ENCODE measurements at places on chromosomes 6 and 20.

- DNase-seq = no peak
These were observed 144.8 kb downstream of the PDSS2 start for GRCh38 chr6:107314531-107314939.

DNA sequence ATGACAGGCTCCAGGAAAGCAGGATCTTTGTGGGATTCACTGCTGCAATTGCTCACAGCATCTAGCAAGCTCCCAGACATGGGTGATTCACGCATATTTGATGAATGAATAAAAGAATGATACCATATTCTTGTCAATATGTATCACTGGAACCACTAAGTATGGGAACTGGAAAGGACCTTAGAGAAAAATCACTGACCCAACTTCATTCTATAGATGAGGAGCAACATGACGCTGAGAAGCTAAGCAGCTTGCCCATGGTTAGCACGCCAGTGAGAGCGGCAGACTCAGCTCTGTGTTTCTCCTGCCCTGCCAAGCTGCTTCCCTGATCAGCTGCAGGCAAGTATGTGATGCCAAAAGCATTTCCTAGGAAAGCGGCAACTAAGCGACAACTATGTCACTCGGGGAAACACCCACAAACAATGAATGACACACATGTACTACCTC is 66.8 kb downstream of the PPP1R3G start:
- no peak for DNase-seq

- no peak for DNase-seq
These were observed 134.2 kb upstream of the HDGFL1 start for GRCh38 chr6:22435151-22435550.

DNA sequence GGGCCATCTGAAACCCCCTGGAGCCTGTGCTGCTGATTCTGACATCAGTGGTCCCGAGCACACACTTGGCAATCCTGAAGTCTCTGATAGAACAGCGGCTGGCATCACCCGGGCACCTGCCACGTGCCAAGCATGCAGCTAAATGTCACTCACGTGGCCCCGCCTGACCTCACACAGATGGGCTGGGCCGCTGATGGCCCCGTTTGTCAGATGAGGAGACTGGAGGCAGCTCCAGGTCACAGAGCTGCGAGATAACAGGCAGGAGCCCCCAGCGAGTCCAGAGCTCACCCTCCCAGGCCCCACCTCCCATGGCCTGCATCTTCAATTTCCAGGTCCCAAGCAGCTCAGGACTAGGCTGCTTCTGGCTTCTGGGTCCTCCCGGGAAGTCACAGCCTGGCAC is 67.2 kb downstream of the YTHDF1 start:
- DNase-seq = no peak

DNA sequence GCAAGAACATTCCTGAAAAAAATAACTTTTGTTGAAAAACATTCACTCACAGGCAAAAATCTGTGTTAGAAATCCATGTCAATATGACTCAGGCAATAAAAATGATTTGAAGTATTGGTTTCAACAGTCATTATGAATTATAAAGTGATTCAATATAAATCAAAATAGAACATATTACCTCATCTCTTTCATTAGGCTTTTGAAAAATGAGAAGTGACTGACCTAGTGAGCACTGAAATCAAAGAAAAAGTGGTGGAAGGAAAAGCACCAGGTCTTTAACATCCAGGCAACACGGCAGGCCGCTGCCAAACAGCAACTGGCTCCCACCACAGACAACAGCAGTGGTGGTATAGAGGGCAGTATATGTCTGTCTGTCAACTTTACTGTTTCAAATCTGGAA is 68.9 kb downstream of the MAN1A1 start:
- no peak for DNase-seq

- DNase-seq = no peak
These were observed 187.1 kb upstream of the PHACTR1 start for GRCh38 chr6:12529364-12530019.

DNA sequence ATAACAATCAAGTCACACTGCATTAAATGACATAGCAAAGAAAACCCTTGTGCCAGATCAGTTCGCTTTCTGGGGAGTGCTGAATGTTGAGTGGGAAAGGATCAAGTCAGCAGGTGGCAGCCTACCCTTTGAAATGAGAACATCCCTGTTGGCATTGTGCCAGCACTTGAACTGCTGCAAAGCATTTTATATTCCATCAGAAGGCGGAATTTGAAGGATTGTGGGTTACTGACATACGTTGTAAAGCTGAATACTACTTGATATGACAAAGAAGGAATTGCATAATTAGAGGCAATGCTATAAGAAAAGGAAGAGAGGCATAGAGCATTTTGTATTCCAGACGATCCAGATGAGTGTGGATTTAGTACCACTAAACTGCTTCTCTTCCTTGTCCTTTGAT is 26.5 kb downstream of the BCKDHB start:
- DNase-seq = peak; percentile 81

DNA sequence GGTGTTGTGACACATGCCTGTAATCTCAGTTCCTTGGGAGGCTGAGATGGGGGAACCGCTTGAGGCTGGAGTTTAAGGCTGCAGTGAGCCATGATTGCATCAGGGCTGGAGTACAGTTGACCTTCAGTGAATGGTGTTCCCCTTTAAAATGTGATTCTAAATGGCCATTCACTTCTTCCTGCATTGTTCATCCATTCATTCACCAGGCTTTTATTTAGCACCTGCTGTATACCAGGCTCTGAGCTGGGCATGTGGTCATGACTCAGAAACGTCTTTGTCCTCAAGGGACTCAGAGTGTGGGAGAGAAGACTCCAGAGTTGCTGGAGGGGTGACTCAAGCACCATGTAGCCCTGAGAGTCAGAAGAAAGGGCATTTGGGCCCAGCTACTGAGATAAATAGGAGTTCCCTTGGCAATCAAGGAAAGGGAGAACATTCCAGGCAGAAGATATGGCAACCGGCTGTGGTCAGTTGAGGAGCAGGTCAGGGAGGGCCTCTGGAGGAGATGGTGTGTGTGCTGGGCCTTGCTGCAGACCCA is 101.1 kb downstream of the DLGAP4 start:
- DNase-seq = no peak

DNA sequence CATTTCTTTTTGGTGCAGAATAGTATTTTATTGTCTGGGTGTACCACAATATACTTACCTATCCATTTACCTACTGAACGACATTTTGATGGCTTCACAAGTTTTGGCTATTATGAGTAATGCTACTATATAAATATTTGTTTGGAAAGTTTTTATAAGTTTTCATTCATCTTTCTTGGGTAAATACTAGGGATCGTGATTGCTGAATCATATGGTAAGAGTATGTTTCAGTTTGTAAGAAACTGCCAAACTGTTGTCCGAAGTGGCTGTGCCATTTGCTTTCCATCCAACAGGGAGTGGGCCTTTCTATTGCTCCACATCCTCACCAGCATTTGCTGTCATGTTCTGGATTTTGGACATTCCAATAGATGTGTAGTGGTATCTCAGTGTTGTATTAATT is 104.2 kb downstream of the CDYL start:
- no peak for DNase-seq

- DNase-seq = no peak
These were observed 86.6 kb downstream of the HFE start for GRCh38 chr6:26173836-26174145.

- DNase-seq = no peak
These were observed 1.9 kb downstream of the HLA-DPA1 start for GRCh38 chr6:33071569-33071968.

DNA sequence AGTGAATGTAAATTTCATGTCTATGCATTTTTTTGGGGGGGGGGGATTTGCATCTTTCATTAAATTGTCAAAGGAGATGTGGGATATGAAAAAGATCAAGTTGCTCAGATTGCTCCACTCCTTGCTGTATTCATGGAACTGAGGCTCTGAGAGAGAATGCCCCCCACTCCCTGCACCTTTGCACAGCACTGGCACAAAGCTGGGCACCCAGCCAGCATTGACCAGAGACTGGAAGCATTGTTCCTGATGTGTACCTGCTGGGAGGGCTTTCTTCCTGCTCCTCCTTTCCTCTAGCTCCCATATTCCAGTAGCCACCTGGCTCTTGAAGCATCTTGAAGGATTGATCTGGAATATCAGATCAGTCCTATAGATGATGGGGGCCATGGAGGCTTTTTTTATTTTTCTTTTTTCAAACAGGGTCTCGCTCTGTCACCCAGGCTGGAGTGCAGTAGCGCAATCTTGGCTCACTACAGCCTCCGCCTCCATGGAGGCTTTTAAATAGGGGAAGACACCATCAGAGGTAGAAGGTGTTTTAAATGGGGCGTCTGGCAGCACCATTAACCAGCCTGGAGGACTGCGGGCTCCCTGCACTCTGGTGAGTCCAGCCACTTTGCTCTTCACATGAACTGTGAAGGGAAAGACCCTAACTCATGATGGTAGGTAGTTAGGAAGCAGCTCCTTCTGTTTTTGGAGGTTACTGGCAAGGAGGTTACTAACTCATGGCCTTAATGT is 10.9 kb downstream of the DUSP15 start:
- no peak for DNase-seq

- DNase-seq = no peak
These were observed 19.7 kb downstream of the ETV7 start for GRCh38 chr6:36367743-36368142.

- no peak for DNase-seq
These were observed 365.3 kb downstream of the TENT5A start for GRCh38 chr6:81387163-81387562.

DNA sequence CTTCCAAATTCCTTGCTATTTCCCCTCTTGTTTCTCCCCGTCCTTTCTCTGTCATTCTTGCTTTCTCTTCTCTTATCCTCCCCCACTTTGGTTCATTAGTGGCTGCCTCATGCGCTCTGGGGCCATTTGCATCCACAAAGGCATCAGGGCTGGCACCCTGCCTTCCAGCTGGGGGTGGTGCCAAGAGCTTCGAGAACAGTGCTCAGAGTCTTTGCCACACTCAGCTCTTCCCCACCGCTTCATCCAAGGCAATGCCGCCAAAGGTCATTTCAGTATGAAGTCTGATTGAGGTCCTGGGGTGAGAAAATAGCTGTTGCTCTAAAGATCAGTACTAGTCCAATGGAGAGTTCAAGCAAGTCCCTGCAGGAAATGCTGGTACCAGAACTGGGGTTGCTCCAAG is 22.7 kb downstream of the OLIG3 start:
- no peak for DNase-seq

- no peak for DNase-seq
These were observed 96.2 kb upstream of the VGLL2 start for GRCh38 chr6:117169064-117169665.

DNA sequence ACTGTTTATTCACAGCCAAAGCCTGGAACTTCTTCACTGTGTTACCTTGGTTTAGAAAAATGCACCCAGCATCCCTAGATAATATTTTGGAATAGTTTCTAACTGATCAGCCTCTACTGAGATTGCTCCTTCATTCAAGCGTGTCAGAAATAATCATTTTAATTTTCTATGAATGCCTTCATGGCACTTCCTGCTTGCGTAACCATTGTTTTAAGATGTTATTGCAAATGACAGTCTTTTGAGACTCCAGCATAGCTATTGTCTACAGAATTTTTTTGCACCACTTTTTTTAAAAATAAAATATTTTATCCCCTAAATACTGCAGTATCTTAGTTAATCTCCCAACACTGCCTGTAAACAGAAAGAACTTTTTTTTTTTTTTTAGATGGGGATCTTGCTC is 213.1 kb downstream of the PHACTR1 start:
- no peak for DNase-seq

GRCh38 chr6:145783796-145784195 is 30.8 kb downstream of the FBXO30 start:
- no peak for DNase-seq

GRCh38 chr20:1225263-1225782 is 521 bp upstream of the RAD21L1 start:
- DNase-seq = no peak

- no peak for DNase-seq
These were observed 15.0 kb upstream of the CSE1L start for GRCh38 chr20:49030954-49031619.

DNA sequence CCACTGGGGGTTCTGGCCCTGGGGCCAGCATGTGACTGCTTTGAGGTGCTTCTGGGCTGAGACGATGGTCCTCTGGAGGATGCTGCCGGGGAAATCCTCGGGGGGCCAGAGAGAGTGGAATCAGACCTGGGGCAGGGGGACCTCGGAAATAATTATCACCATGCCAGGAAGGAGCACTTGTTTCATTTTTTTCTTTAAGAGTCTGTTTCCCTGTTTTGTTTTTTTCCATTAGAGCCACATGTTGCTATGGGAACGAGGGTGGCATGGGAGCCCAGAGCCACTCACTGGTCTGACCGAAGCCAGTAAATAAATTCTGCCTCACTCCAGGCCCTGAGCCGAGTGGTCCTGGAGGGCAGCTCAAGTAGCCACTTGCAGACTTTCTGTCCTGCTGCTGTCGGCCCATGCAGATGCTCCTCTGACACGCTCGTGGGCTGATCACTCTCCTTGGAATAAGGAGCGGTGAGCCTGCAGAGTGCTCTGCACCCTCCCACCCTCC is 365.1 kb downstream of the ZFAND3 start:
- no peak for DNase-seq

- peak; percentile 44 for DNase-seq
These were observed 101.9 kb upstream of the ARMC2 start for GRCh38 chr6:108746366-108746765.

GRCh38 chr6:142543606-142544005 is 241.8 kb downstream of the ADGRG6 start:
- DNase-seq = no peak

- DNase-seq = no peak
These were observed 210.0 kb upstream of the PRDM1 start for GRCh38 chr6:105875974-105876640.

DNA sequence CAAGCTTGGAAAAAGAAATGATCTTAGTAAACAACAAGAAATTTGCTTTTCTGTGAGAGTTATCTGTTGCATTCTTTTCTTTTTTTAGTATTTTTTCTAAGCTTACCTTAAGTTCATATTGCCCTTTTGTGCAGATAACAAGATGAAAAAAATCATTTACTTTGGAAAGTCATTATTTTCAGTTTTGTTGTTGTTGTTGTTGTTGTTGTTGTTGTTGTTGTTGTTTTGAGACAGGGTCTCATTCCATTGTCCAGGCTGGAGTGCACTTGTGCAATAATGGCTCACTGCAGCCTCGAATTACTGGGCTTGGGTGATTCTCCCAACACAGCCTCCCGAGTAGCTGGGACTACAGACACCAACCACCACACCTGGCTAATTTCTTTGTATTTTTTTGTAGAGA is 8.8 kb upstream of the STX11 start:
- DNase-seq = no peak

GRCh38 chr6:32794510-32794909 is 22.3 kb downstream of the HLA-DOB start:
- DNase-seq = no peak

DNA sequence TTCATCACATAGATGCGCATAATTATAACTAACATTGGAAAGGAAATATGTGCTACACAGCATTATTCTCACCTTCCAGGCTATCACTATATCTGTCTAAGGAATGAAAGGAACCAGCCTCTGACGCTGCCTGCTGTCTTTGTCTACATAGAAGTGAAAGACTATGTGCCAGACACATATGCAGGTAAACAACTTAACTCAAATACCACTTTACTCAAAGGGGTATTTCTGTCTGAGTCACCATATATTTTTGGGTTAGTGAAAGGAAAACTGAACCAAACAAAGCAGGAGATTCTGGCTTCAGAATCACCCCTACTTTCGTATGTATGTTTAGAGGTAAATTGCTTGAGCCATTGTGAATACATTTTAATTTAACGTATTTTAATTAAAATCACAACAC is 328.6 kb upstream of the PLCB4 start:
- DNase-seq = no peak

GRCh38 chr6:153073841-153074240 is 57.2 kb downstream of the RGS17 start:
- no peak for DNase-seq

- no peak for DNase-seq
These were observed 658.9 kb upstream of the NOX3 start for GRCh38 chr6:156114541-156114940.

GRCh38 chr6:134114918-134115714 is 62.7 kb upstream of the SLC2A12 start:
- no peak for DNase-seq
